ENCODE measurements at places on chromosomes 16 and 17.

- DNase-seq: no peak
Observed at GRCh38 chr17:76331083-76331482, 22.6 kb downstream of the PRPSAP1 start.

- no peak for DNase-seq
Observed at GRCh38 chr17:30086896-30087295, 29.7 kb upstream of the NSRP1 start.

GRCh38 chr16:13569986-13570385 is 350.0 kb upstream of the ERCC4 start:
- no peak for DNase-seq

DNA sequence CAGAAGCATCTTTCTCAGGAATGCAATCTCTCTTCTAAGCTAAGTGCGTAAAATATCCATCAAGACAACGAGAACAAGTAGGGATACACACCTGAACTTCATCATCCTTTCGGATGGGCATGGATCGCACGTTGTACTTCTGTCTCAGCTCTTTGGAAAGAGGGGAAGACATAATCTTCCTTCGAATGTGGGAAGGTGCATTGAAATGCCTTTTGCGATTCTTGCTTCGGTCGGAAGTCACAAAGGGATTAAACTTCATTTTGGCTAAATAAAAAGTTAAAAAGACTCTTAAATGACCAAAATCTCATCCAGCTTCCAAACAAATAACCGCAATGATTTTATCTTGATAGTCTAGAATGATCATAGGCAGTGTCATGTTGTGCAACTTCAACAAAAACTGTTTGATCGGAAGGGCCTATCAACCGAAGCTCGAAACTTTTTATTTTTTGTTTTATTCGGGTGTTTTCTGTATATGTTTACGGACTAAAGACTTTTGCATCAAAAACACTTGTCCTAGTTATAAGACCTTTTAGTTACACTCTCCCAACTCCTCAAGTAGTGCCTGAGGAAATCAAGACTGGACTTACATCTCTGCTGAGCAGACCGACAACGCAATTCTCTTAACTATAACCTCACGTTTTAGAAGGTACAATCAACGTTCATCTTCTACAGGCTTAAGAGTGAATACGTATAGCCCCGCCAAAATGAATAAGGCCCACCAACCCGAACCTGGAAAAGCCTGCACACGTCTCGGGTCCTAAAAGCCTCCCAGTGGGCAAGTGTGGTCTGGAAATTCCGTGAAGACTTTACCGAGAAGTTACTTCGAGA is 727 bp downstream of the RPL26 start:
- peak; percentile 44 for DNase-seq

DNA sequence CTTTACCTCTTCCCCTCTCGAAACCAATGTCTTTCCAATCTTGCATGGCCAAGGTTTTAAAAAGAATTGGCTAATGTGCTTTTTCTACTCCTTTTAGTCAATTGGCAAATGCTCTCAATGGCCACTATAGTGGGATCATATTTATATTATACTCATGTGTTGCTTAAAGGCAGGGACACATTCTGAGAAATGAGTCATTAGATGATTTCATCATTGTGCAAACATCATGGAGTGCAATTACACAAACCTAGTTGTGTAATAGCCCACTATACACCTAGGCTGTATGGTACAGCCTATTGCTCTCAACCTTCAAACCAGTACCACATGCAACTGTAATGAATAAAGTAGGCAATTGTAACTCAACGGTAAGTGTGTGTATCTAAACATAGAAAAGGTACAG is 180.9 kb downstream of the HS3ST3A1 start:
- DNase-seq: no peak

DNA sequence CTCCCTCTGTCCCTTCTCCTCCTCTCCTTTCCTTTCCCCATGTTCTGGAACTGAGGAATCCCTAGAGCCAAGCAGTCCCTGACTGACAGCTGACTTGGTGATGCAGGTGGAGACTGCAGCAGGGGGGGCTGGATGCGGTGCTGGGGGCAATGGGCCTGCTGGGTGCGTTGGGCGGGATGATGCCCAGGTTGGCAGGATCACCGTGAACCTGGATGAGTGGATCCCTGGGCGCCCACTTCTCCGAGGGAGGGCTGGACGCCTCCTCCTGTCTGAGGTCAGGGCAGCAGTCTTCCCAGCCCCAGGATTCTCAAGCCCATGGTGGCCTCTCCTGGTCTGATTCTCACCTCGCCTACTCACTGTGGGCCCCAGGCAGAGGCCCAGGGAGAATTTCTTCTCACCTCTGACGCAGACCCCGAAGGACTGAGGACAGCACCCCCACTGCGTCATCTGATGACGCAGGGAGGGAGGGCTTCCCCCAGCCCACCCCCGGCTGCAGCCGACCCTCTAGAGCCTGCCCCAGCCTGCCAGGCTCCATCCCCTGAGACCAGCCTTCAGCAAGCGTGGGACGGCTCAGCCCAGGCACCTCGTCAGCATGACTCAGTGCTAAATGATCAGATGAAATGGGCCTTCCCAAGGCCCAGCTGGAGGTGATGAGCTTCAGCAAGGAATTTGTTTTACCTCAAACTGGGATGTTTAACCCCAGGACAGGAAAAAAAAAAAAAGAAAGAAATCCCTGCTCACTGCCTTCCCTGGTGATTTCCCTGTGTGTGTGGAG is 188.0 kb upstream of the TNRC6C start:
- DNase-seq: peak; percentile 27

DNA sequence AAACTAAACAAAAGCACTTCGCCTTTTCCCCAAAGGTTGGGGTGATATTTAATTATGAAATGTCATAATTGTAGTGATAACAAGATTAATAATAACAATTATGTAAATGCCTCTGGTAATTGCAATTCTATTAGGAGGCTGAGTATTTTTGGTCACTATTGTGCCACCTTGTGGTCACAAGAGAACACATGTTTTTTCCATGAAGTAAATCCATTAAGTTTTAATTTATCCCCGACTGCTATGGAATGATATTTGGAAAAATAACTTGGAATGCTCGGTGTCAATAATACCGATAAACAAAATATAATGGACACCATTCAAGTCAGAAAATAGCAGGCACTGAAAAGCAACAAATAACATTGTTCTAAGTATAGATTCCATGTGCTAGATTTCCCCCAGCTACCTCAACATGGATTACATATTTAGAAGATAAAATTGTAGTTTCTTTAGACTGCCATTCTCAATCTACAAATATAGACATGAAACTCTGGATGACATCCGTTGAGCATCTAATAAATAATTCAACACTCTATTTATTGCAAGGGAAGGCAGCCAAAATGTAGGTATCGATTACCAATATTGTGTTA is 25.0 kb upstream of the KCNJ2 start:
- peak; percentile 18 for DNase-seq

- DNase-seq: no peak
Observed at GRCh38 chr17:7097940-7098339, 16.7 kb downstream of the ASGR2 start.

GRCh38 chr17:35666070-35666469 is 65.4 kb upstream of the RASL10B start:
- no peak for DNase-seq

DNA sequence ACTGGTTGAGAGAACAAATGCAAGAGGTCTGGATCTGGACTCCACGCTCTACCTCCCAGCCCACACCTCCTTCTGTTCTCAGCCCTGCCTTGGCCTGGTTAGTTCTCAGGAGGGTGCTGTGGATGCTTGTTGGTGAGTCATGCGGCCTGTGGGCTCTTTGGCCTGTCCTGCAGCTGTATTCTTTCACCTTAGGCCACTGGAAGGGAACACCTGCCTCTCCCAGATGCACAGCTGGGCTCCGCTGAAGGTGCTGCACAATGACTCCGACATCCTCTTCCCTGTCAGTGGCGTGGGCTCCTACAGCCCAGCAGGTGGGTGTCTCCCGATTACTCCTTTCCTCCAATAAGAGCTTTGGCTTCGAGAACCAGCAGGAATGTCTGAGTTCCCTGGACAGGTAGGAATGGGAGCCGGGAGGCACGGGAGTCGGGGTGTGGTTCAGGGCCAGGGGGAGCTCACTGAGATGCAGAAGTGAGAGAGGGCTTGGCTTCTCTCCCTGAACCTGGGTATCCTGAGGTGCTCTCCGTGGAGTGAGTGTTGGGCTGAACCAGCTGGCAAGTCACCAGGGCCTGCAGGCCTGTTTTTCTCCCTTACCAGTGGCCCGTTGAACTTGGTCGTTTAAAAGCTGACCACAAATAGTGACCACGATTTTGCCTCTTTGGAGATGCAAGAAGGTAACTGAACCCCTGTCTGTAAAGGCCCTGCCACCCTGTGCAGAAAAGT is 85.0 kb downstream of the SNX29 start:
- DNase-seq: no peak

DNA sequence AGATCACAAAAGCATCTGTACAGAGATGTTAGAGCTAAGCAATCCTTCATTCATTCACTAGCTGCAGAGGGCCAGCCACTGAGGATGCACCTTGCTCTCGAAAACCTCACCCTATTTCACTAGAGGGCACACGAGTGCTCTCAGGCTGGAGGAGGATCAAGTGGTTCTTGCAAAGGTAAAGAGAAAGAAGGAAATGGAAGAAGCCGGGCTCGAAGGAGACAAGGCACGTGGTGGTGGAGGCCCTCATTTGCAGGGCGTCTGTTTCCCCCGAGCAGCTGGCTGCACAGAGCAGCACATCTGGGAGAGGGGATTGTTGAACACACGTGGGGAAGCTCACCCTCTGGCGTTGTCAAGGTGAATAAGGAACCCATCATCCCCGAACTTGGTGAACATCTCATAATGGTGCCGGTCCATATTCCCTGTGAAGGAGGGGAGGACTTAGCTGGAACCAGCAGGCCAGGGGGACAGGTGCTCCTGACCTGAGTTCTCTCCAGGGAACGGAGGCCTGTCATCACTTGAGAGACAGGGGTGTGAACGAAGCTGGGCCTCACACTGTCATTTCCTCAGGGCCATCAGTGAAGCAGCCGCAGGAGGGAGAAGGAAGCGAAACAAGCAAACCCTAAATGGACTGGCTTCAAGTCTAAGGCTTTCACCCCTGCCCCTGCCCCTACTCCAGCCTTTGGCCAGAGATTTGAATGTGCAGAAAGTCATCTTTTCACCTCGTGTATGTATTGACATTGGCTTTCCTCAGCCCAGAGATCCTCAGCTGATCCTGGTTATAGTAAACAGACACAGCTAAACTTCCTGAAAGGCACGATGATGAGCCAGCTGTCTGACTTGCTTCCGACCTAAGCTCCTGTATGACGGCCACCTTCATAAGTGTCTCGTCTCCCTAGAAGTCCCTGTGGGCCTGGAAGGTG is 27.6 kb downstream of the PRKAR1A start:
- no peak for DNase-seq

GRCh38 chr16:21300309-21301167 is 22.4 kb upstream of the CRYM start:
- DNase-seq: peak; percentile 91

DNA sequence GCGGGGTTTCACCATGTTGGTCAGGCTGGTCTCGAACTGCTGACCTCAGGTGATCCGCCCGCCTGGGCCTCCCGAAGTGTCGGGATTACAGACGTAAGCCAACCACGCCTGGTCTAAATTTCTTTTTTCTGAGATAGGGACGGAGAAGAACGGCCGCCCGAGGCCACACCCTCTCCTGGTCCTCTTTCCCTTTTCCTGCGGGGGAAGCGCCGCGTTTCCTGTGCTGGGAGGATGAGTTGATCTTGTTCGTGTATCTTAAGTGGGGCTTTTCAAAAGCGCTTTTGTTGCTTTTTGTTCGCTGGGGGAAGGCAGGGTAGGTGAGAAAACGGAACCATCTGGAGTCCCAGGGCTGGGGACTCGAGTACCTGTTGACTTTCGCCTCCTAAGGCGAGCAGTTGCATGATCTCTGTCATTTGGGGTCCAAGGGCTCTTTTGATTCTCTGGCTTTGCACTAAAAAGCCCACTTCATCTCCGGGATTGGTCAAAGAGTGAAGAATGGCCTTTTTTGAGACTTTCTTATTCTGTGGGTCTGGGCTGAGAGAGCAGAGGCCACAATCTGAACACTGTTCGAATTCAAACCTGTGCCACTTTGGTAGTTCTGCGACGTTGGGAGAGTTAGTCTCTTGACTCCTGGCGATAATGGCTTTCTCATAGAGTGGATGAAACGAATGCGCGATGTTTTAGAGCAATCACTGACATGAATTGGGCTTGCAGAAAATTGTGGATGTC is 1.3 kb downstream of the FUS start:
- peak; percentile 36 for DNase-seq

DNA sequence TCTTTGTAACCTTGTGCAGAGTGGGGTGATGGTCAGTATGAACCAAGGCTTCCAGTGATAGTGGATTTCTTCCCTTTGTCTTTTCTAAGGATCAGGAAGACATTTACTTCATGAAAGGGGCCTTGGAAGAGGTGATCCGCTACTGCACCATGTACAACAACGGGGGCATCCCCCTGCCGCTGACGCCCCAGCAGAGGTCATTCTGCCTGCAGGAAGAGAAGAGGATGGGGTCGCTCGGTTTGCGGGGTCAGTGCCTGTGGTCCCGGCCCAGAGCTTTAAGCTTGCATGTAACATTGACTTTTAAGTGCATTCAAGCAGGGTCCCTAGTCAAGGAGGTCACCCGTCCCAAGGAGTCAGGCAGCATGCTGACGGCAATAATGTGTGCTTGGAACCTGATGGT is 56.0 kb downstream of the MEAK7 start:
- no peak for DNase-seq

DNA sequence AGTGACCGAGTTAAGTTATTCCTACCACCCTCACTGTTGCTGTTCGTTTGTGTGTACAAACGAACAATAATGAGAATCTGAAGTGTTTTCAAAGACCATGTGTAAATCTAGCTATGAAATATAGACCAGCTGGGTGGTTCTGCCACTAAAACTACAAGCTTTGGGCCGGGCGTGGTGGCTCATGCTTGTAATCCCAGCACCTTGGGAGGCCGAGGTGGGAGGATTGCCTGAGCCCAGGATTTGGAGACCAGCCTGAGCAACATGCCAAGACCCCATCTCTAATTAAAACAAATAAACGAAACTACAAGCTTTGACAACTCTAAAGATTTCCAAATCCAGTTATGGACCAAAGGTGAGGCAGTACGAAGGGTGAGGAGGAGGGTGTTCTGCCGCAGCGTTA is 973 bp downstream of the RECQL5 start:
- no peak for DNase-seq

- DNase-seq: no peak
Observed at GRCh38 chr16:1107731-1108130, 11.7 kb upstream of the C1QTNF8 start.

GRCh38 chr17:56994009-56994792 is 16.3 kb downstream of the SCPEP1 start:
- DNase-seq: no peak

Data from SK-N-DZ (cell line).